ENCODE measurements at places on chromosomes 2 and 18.

DNA sequence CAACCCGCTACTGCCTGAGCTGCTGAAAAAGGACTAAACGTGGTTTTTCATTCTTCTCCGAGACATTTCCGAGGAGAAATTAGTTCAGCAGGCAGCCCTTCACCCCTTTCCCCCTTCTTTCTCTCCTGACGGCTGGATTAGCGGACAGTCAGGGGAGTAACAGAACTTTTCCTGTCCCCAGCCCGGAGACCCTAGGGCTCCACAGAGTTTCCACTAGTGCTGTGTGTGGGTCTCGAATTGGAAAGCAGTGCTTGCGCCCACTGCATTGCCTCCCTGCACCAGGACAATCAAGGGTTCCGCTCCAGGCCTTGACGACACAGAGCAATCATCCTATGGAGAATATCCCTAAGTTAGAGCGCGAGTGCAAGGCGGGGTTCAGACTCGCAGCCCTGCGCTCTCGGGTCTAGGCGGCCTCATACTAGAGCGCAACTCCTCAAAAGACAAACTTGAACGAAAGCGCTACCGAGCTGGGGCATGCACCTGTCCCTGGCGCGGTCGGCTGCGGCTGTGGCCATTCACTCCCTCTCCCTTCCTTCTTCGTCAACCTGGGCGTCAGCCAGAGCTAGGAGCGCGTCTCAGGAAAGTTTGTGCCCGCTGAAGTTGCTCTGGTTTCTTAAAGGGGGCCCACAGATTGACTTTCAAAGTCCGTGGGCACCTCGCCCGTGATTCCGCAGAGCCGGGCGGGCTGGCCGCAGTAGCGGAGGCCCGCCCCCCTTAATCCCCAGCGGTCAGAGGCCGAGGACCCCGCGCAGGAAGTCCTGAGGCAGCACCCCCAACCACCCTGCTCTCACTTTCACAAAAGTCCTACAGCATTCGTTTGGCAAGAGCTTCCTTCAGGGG, 801 bp downstream of the OSR1 start:
- no peak for DNase-seq

- no peak for DNase-seq
Observed at GRCh38 chr2:76281156-76281841, 570.6 kb upstream of the GCFC2 start.

DNA sequence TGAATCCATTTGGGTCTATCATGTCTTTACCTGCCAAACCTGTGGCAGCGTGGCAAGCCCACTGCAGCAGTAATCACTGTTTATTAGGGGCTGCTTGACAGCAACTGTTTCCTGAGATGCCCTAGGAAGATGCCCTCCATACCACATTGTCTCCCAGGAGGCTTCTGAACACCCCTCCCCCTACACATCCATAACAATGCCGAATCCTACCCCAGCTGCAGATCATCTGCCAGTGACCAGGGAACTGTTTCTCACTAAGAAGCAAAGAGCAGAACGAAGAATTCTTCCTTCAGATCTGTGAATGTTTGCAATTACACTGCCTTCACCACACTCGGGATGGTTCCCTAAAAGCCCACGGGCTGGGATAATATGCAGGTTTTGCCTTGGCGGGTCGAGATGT, 127.8 kb downstream of the VIT start:
- DNase-seq = no peak

GRCh38 chr2:241509155-241509784, 886 bp upstream of the STK25 start:
- no peak for DNase-seq

DNA sequence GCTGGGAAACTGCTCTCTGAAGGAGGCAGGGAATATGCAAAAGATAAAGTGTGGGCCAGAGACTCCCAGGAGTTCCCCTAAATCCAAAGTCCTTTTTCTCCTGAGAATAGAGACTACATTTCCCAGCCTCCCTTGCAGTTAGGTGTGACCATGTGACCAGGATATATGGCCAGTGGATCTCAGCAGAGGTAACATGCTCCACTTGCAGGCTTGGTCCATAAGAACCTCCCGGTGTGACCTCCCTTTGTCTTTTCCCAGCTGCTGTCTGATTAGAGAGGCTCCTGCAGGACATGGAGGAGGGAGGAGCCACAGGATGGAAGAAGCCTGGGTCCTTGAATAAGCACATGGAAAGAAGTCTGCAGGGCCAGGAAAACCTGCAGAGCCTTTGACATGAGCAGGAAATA, 76.2 kb downstream of the TGFA start:
- DNase-seq = no peak

- no peak for DNase-seq
Observed at GRCh38 chr2:30780776-30781330, 26.4 kb downstream of the CAPN13 start.

- no peak for DNase-seq
Observed at GRCh38 chr2:234913208-234913626, 38.6 kb upstream of the SH3BP4 start.

DNA sequence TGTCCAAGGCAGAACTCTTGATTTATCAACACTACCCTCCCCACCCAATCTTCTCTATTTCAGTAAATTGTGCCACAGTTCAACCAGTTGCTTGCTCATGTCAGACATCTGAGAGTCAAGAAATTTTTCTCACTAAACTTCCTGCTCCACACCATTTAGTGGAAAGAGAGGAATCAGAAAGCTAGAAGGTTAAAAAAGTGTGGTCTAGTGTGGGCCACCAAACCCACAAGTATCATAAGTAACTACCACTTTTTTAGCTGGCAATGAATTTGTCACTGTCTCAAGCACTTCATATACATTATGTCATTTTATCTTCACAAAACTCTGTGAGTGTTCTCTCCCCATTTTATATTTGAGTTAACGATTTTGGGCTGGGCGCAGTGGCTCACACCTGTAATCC, 16.6 kb upstream of the MSTN start:
- no peak for DNase-seq

GRCh38 chr2:164388511-164388910, 232.8 kb downstream of the GRB14 start:
- peak; percentile 88 for DNase-seq

DNA sequence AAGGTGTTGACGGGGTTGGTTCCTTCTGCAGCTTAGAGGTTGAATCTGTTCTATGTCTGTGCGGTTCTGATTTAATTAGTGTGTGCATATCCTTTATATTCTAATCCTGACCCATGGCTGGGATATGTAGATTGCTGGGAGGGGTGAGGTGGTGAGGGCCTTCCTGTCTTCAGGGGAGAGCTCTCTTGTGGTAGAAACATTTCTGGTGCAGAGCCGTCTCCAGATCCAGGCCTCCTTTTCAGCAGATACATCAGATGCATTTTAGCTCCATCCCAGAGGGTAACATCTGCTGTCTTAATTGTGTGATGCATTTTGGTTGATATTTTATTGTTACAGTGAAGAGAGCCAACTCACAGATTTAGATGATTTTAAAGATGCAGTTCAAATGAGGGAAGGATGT, 227.8 kb downstream of the AGAP1 start:
- DNase-seq = no peak

DNA sequence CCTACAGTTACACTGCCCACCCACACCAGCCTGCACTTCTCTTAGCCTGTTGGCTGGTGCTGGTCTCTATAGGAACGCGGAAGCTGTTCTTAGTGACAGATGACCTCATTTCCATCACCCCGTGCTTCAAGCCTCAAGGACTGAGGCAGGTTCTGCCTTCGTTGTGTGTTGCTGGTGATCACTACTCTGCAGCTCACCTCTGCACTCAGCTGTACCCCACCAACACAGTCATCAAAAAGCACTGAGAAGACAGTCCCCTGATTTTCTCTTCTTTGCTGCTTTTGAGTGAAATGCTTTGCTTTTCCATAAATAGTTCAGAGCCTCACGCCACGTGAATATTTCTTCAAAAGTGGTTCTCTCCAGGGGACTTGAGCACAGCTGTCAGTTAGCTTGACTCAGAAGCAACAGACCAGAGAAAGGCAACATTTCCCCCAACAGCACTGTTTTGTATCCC, 225.7 kb upstream of the CCDC150 start:
- DNase-seq = no peak

- no peak for DNase-seq
Observed at GRCh38 chr2:37614061-37614738, 57.2 kb downstream of the CDC42EP3 start.

GRCh38 chr2:234490271-234491091, 6.4 kb downstream of the ARL4C start:
- DNase-seq = no peak

GRCh38 chr2:30394096-30394495, 53.0 kb upstream of the LCLAT1 start:
- DNase-seq = no peak

- no peak for DNase-seq
Observed at GRCh38 chr2:102000813-102001766, 9.3 kb downstream of the IL1R2 start.

- DNase-seq = no peak
Observed at GRCh38 chr2:184371641-184372040, 226.7 kb upstream of the ZNF804A start.

DNA sequence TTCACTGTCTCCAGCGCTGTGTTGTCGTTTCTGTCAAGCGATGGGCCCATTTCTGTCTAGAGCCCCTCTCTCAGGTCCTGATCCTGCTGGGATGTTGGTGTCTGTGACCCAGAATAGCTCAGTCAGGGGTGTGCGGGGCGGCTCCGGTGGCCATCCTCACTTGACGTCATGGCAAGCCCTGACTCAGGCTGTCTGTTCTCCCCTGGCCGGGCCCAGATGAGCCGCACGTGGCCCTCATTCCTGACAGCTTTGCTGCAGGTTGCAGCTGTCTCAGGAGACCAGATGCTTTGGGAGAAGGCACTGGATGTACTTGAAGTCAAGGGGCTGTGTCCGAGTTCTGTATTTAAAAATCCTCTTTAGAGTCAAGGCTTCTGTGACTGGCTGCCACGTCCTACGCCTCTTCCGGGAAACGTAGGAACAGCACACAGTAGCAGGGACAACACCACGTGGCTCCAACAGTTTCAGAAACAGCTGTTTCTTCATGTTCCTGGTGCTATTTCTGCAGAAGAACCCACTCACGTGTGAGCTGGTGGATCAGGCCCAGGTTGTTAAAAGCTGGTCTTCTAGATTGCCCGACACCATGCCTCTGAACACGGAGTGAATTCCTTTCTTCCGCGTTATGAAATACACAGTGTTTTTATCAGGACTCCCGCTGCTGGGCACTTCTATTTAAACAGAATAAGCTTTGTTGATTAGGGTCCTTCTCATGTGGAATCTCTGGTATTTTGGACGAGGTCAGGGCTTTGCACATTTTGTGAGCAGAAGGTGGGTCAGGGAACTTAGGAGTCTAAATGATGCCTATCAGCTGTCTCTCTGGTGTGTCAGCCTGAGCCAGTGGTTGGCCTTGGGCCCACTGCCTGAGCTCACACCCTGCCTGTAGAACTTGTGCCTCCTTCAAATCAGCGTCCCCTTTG, 28.3 kb upstream of the NTSR2 start:
- DNase-seq = no peak

DNA sequence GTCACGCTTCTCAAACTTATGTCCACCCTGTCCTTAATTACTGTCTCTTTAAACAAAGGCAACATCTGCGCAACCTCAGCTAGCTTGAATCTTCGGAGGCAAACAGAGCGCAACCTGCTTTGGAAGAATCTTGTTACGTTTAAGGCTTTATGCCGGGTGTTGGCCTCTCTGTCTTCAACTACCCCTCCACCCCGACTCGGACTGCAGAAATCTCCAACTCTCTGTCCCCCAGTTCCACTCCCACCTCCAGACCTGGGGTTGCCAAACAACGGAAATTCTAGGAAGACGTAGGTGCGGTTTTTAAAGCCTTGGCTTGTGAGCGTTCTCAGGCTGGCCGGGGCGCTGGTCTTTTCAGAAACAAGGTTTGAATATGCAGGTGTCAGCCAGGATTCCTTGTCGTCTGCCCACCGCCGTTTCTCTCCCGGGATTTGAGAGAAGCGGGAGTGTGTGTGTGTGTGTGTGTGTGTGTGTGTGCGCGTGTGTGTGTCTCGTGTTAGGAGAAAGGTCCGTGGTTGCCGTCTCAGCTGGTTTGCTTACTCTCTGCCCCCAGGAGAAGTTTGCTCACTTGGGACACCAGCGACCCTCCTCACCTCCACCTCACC, 1.1 kb upstream of the ONECUT2 start:
- DNase-seq = no peak

- no peak for DNase-seq
Observed at GRCh38 chr2:68352651-68353391, 12.3 kb upstream of the PLEK start.

- no peak for DNase-seq
Observed at GRCh38 chr2:177930916-177931315, 141.7 kb downstream of the PDE11A start.

DNA sequence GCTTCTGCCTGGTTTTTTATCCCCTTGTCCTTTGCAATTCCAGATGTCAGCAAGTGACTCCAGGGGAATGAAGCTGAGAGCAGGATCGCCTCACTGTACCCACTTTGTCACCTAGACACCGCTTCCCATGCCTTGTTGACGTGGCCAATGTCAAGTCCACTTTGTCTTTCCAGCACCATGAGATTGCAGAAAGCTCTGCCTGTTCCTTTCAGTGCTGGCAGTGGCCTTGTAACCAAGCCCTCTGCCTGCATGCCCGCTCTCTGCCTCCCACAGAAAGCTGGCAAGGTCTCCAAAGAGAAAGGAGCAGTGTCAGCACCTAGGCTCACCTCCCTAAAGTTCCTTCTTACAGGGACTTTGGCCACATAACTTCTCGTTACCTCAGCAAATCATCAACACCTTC, 282.2 kb upstream of the ST6GAL2 start:
- no peak for DNase-seq

DNA sequence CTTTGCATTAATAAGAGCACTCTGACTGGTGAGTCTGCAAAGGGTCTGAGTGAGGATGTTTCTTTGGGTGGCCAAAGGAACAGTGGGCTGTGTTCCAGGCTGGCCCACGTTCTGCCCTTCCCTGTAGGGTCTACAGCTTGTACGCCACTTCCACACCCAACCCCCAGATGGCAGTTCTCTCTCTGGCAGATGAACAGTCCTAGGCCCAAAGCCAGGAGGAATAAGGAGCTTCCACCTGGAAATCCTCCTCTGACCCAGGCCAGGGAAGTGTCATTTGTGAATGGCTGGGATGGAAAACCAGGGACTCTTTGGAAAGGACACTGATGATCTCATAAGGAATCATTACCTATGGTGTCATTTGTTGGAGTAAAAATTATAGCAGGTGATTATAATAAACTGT, 6.6 kb downstream of the OTOF start:
- DNase-seq = no peak

DNA sequence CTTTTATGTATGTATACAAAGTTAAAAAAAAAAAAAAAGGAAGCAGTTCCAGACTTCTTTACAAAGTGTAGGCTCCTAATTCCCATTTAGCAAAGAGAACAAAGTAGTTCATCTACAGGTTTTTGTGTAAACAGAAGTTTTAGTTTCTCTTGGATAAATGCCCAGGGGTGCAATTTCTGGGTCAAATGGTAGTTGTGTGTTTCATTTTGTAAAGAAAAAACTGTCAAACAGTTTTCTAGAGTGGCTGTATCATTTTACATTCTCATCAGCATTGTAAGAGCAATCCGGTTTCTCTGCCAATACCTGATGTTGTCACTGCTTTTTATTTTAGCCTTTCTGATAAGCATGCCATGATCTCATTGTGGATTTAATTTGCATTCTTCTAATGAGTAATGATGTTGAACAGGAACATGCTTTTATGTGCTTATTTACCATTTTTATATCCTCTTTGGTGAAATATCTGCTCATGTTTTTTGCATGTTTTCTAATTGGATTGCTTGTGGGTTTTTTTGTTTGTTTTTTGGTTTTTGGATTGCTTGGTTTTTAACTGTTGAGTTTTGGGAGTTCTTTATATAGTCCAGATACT, 16.6 kb upstream of the PSME4 start:
- DNase-seq = no peak
